ENCODE measurements at places on chromosomes 2 and 18. TPM values are rescaled to one million over a fixed set of nuclear protein-coding genes. Genes with fewer than 3 reads are reported as not detected.

GRCh38 chr18:76960528-76961035 is 138.2 kb downstream of the ZNF236 start:
- no peak for DNase-seq
- H3K27ac ChIP-seq: no peak overlapping the region

Gene NT5C1B
- not detected for total RNA-seq

Gene AKAIN1
- total RNA-seq: 0.18 TPM

GRCh38 chr18:67362906-67363305 is 153.6 kb downstream of the DSEL start:
- H3K27me3 ChIP-seq: no peaks in the 10 kb centered on the region
- H3K4me3 ChIP-seq: no peak overlapping the region
- H3K27ac ChIP-seq: no peak overlapping the region
- H3K4me1 ChIP-seq: peaks cover 2% of the 10 kb centered on the region
- peak; percentile 18 for DNase-seq

DNA sequence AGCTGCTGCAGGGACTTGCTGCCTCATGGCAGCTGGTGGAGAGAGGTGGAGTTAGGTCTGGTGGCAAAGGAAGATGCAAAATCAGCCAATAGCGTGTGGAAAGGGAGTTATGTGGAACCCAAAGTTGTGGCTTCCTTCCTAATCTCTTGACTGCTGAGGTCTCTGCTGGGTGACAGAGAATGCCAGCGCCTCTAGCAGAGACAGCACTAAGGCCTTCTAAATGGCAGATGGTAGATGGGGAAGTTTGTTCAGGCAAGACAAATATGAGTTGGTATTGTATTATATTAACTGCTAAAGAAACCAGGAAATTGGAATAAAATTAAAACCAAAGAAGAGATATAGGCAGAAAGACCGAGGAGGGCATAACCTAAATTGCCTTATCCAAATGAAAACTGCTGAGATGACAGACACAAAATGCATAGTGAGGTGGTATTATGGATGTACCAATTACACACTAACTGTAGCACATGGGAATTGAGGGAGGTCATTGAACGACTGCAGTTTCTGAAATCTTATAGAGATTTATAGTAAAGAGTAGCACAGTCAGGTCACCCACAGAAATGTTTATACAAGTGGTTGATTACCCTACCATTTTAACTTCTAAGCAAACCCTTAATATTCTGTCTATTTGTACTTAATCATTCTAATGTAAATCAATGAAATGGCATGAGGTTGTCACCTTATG is 246.6 kb upstream of the SESTD1 start:
- no peak overlapping the region for H3K4me3 ChIP-seq
- H3K4me1 ChIP-seq: no peaks in the 10 kb centered on the region
- no peak for DNase-seq
- H3K27ac ChIP-seq: no peak overlapping the region
- no peaks in the 10 kb centered on the region for H3K27me3 ChIP-seq

DNA sequence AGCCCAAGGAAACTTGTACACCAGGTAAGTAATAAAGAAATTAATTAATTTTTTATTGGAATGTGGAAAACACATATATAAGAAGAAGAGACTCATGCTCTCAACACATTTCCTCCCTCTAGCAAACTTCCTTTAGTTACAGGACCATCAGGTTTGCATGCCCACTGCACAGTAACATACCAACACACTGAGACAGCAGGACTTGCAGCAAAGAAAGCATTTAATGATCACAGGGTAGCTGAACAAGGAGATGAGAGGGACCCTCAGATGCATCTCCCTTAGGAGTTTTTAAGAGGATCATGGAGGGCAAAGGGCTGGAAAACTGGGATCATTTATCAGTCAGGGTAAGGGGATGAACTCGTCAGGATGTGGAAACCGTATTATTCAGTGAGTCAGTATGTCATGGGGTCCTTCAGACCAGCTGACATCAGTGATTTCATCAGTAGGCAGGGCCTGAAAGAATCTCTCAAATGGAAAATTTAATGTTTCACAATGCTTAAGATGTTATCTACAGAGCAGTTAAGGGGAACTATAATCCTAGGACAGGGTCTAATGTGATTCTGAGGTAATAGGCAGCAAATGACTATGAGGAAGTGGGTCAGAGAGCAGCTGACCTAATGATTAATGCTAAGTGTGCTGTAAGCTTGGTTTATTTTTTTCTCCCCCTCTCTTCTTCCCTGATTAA is 193.8 kb upstream of the RND3 start:
- no peaks in the 10 kb centered on the region for H3K4me1 ChIP-seq
- no peaks in the 10 kb centered on the region for H3K27me3 ChIP-seq
- no peak overlapping the region for H3K4me3 ChIP-seq
- H3K36me3 ChIP-seq: no peaks in the 10 kb centered on the region
- H3K27ac ChIP-seq: no peak overlapping the region
- no peak for DNase-seq

- H3K4me3 ChIP-seq: no peak overlapping the region
- H3K27me3 ChIP-seq: no peaks in the 10 kb centered on the region
- no peaks in the 10 kb centered on the region for H3K36me3 ChIP-seq
These were observed 98.0 kb downstream of the RND3 start for GRCh38 chr2:150389447-150389846.

Gene FRZB
- total RNA-seq: 19.2 TPM

- no peaks in the 10 kb centered on the region for H3K36me3 ChIP-seq
- no peak overlapping the region for H3K27ac ChIP-seq
- no peaks in the 10 kb centered on the region for H3K27me3 ChIP-seq
- no peak overlapping the region for H3K4me3 ChIP-seq
- DNase-seq: no peak
These were observed 179.5 kb downstream of the EN1 start for GRCh38 chr2:118667964-118668363.

- H3K36me3 ChIP-seq: no peaks in the 10 kb centered on the region
- no peak for DNase-seq
- no peaks in the 10 kb centered on the region for H3K27me3 ChIP-seq
- H3K4me1 ChIP-seq: no peaks in the 10 kb centered on the region
- H3K4me3 ChIP-seq: no peak overlapping the region
- H3K27ac ChIP-seq: no peak overlapping the region
These were observed 1142.1 kb downstream of the CNTNAP5 start for GRCh38 chr2:125167152-125167551.

Gene AMER3
- total RNA-seq: 0.09 TPM

Gene ALLC
- 0.09 TPM for total RNA-seq

DNA sequence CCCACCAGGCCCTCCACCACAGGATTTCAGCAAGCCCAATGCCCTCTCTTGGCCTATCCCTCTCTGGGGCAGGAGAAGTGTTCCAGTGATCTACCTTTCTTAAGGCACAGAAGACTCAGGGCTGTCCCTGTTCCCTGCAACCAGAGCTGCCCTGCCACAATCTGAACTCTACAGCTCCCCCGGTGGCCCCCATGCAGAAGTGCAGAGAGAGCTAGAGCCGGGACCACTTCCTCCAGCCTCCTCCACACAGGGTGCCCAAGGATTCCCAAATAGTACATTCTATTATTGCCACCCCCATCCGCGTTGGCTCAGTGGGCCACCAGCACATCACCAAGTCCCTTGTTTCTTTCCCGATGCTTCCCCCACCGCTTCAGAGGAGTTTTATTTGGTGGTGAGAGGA is 114.8 kb upstream of the PTPRM start:
- H3K36me3 ChIP-seq: no peaks in the 10 kb centered on the region
- H3K4me1 ChIP-seq: no peaks in the 10 kb centered on the region
- DNase-seq: no peak
- no peak overlapping the region for H3K4me3 ChIP-seq

DNA sequence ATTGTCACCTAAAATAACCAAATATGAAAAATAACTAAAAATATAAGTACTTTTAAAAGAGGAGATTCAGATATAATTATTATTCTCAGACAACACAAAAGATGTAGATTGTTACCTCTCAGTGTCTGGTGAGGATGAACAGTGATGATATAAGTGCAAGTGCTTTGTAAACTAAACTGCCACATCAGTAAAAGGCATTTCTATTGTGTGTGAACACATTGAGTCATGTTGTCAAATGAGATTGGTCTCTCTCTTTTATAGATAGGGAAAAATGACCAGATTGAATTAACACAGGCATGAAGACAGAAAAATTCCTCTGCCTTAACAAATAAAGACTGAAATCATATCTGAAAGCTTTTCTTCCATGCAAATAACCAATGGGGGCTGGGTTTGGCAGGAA is 182.4 kb upstream of the TMEFF2 start:
- H3K27me3 ChIP-seq: no peaks in the 10 kb centered on the region
- no peak overlapping the region for H3K27ac ChIP-seq
- no peak for DNase-seq
- H3K4me3 ChIP-seq: no peak overlapping the region

DNA sequence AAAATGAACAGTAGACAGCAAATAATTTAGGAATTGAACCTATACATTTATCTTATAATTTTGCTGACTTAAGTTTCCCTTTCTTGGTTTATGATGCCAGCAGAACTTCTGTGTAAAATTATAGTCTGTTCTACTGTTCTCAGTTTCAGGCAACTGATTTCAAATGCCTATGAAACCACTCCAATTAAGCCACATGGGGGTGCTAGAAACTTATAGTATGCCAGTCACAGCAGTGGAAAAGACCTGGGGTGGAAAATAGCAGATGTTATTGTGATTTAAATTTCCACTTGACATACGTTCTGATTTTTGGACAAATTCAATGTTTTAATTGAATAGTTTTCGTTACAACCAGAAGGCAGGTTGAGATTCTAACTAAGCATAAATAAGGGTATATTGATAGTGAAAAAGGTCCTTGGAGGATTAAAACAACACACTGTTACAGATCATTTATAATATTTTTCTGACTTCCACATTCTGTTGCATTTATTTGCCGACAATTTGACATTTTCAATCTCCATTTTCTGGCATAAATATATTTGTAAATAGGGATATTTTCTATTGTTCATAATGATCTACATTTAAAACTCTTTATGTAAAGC is 61.4 kb downstream of the CPS1 start:
- H3K4me3 ChIP-seq: no peak overlapping the region
- no peak overlapping the region for H3K27ac ChIP-seq
- no peaks in the 10 kb centered on the region for H3K4me1 ChIP-seq
- peak; percentile 70 for DNase-seq
- H3K27me3 ChIP-seq: no peaks in the 10 kb centered on the region

Gene PLCL1
- total RNA-seq: 13.4 TPM

GRCh38 chr2:26561376-26561775 is 79.8 kb downstream of the CIB4 start:
- DNase-seq: no peak
- H3K27ac ChIP-seq: no peak overlapping the region
- H3K4me1 ChIP-seq: peaks cover 17% of the 10 kb centered on the region

GRCh38 chr18:25516747-25517498 is 165.0 kb upstream of the ZNF521 start:
- peak; percentile 18 for DNase-seq
- H3K36me3 ChIP-seq: no peaks in the 10 kb centered on the region
- no peaks in the 10 kb centered on the region for H3K27me3 ChIP-seq
- no peak overlapping the region for H3K27ac ChIP-seq
- H3K4me3 ChIP-seq: no peak overlapping the region

- no peak overlapping the region for H3K4me3 ChIP-seq
- no peaks in the 10 kb centered on the region for H3K36me3 ChIP-seq
- no peaks in the 10 kb centered on the region for H3K4me1 ChIP-seq
- DNase-seq: no peak
- no peak overlapping the region for H3K27ac ChIP-seq
These were observed 288.4 kb upstream of the TRIB2 start for GRCh38 chr2:12428324-12428723.

- no peaks in the 10 kb centered on the region for H3K27me3 ChIP-seq
- H3K27ac ChIP-seq: no peak overlapping the region
- H3K36me3 ChIP-seq: no peaks in the 10 kb centered on the region
These were observed 94.5 kb downstream of the RDH14 start for GRCh38 chr2:18465979-18466378.

Gene DLX1
- 0.09 TPM for total RNA-seq

DNA sequence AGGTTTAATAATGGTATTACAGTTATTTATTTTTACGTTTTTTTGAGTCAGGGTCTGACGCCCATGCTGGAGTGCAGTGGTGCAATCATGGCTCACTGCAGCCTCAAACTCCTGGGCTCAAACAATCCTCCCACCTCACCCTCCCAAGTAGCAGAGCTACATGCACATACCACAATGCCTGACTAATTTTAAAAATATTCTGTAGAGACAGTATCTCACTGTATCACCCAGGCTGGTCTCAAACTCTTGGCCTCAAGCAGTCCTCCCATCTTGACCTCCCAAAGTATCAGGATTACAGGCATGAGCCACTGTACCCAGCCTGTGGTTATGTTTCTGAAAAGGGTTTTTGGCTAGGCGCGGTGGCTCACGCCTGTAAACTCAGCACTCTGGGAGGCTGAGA is 120.8 kb downstream of the ESCO1 start:
- no peaks in the 10 kb centered on the region for H3K4me1 ChIP-seq
- H3K4me3 ChIP-seq: no peak overlapping the region
- H3K27ac ChIP-seq: no peak overlapping the region
- H3K36me3 ChIP-seq: no peaks in the 10 kb centered on the region
- no peak for DNase-seq

Gene CIB4
- total RNA-seq: not detected

Gene POTEI
- total RNA-seq: not detected

DNA sequence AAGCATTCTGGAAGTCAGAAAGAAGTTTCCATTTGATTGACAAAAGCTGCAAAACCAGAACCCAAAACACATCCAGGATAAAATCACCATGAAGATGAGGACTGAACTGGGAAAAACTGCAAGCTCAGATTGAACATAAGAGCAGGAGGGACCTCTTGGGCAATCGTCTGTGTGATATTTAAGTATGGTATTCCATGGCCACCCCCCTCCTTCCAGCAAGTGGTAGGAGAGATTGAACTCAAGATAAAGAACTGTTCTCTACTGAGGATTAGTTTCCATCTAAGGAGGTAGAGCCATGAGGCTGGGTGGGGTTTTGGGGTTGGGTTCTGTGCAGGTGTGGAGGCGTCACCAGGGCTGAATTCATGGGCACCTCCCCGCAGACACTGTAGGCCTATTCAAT is 251.1 kb downstream of the NCKAP5 start:
- DNase-seq: no peak
- no peak overlapping the region for H3K4me3 ChIP-seq
- H3K27me3 ChIP-seq: no peaks in the 10 kb centered on the region
- no peaks in the 10 kb centered on the region for H3K36me3 ChIP-seq
- H3K4me1 ChIP-seq: no peaks in the 10 kb centered on the region
- no peak overlapping the region for H3K27ac ChIP-seq

GRCh38 chr2:163812926-163813520 is 77.2 kb upstream of the FIGN start:
- no peaks in the 10 kb centered on the region for H3K36me3 ChIP-seq
- no peaks in the 10 kb centered on the region for H3K4me1 ChIP-seq
- H3K27me3 ChIP-seq: peaks cover 2% of the 10 kb centered on the region
- H3K27ac ChIP-seq: no peak overlapping the region
- no peak overlapping the region for H3K4me3 ChIP-seq

DNA sequence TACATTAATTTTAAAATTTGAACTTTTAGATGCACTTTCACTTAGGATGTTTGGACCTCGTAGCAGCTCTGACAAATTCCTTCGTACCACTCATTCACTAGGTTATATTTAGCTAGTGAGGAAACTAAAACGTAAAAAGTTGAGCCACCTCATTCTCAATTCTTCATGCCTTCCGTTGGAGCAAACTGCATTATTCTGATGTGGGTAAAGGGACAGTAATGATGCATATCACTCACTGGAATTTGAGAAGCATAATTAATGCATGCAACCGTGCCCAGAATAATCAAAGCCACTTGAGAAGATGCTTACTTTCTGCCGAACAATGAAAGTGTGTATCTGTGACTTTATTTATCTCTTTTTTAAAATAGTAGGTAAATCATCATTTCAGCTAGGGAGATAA is 2.2 kb downstream of the CNOT9 start:
- peak overlapping the region; percentile 95 for H3K27ac ChIP-seq
- DNase-seq: peak; percentile 13
- no peaks in the 10 kb centered on the region for H3K27me3 ChIP-seq
- H3K4me3 ChIP-seq: no peak overlapping the region

All from muscle of leg (tissue), 16 donors.